ENCODE measurements at places on chromosomes 2 and 18.

DNA sequence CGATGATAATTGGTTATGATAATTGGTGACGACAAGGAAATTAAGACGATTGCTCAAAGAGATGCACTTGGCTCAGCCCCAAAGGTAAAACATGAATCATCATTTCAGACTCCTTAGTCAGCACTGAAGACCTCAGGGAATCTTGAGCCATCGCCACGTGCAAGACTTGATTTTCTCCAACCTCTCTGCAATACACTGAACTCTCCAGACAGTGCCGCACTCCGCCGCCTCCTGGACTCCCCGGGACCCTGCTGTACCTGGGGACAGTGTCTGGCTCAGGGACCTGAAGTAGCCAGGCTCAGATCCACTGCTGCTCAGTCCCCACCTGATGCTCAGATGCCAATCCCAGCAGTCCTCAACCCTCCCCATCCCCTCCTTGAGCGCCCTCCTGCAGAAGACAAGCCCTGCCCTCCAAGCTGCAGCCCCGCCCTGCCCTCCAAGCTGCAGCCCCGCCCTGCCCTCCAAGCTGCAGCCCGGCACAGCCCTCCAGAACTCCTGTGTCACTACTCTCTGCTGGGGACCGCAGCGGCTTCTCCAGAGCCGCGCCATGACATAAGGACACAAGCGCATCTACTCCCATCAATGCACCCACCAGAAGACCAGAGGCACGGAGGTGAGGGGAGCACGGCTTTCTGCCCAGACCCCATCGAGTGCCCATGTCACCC is 1.1 kb downstream of the TMEM18 start:
- peak; percentile 53 for DNase-seq

- no peak for DNase-seq
Measured at GRCh38 chr2:152611458-152612231, 105.6 kb downstream of the PRPF40A start.

DNA sequence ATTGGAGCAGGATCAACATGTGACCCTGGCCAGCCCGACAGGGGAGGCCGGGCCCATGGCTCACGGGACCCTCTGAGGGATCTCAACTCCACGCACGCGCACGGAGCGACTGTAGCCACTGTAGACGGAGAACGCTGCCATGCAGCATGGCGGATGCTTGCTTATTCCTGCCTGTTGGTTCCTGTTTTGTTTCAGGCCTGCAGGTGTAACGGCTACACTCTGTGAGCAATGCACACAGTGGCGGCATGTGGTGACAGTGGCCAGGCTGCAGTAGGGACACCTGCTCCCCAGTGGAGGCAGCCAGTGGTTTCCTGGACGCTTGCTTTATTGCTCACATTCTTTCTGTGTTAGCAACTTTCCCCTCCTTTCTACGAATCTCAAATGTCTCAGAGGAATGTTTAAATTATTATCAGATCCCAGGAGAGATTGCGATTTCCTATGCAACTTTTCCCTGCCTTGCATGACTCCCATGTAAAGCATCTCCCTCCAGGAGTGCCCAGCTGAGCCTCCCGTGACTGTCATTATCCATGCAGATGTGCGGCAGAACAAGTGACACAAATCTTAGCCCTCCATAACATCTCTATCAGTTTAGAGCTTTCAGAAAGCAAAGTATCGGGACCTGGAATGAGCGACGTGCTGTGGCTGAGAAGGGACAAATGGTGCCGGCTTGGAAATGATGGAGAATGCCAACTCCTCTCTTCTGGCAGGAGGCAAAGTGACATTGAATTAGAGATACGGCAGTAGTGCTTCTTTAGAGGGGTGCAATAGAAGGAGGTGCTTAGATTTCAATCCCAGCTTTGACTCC is 209.7 kb downstream of the ASB1 start:
- no peak for DNase-seq

DNA sequence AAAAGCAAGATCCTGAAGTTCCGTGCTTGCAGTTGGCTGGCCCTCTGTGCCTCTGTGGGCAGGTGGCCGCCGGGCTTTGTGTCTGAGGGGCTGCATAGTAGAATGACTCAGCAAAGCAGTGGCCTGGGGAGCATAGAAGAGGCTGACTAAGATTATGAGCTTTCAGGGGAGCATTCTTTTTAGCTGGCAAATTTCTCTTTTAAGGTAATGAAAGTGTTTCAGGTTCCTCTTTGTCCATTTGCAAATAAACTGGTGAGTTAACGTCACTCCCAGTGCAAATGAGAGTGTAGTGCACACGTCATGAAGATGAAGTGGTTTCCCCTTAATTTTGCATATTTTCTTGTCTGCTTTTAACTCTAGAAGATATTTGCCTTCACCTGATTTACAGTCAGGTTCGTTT is 98.6 kb downstream of the BCL2L11 start:
- DNase-seq: no peak

DNA sequence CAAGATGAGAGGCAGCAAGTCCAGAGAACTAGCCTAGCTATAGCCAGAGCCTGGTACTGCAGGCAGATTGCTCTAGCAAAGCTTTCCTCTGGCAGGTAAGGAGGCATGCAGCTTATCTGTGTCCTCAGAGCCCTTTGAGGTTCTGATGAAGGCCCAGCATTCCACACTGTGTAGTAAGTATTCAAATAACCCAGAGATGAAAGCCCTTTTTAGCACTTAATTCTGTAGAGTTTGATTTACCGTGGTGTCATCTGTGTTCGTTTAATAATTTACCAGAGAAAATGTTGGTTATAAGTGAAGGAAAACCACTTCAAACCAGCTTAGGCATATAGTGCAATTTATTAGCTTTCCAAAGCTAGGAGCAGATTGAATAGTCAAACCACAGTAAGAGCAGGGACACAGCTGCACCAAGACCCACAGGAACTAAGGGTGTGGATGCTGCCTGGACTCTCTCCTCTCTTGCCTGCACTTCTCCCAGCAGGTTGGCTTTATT is 226.6 kb downstream of the BABAM2 start:
- DNase-seq: no peak

GRCh38 chr2:8148260-8149006 is 533.4 kb upstream of the ID2 start:
- no peak for DNase-seq

DNA sequence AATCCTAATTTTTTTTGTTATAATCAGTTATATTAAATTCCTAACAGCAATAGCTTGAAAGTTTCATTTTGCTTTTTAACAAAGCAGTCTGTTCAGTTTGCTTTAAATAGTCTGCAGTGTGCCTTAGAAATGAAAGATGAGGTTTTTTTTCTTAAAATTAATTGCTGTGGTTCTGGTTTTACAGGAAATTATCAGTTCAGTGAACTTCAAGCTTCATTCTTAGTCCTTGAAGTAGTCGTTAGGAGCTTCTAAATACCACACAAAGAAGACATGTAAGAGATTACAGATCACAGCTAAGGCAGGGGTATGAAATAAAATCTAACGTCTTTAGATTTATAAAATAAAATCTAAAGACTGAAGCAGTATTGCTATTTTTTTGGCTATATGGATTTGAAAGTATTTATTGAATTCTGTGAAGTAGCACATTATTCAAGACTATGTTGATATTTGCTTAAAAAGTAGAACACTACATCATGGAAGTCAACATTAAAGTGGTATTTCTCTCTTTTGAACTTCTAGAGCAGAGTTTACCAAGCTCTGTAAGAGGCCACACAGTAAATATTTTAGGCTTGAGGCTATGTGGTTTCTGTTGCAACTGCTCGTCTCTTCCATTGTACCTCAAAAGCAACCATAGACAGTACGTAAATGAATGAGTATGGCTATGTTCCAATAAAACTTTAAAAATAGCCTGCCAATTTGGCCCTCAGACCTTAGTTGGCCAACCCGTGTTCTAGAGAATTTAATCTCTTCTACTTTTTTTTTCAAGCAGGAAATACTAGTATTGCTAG is 81.5 kb upstream of the STON1 start:
- peak; percentile 17 for DNase-seq

GRCh38 chr2:225009768-225010167 is 32.5 kb downstream of the DOCK10 start:
- DNase-seq: no peak

- DNase-seq: peak; percentile 72
Measured at GRCh38 chr2:7625392-7626138, 708.4 kb downstream of the RNF144A start.

- DNase-seq: no peak
Measured at GRCh38 chr2:28696261-28696660, 55.4 kb upstream of the PPP1CB start.

DNA sequence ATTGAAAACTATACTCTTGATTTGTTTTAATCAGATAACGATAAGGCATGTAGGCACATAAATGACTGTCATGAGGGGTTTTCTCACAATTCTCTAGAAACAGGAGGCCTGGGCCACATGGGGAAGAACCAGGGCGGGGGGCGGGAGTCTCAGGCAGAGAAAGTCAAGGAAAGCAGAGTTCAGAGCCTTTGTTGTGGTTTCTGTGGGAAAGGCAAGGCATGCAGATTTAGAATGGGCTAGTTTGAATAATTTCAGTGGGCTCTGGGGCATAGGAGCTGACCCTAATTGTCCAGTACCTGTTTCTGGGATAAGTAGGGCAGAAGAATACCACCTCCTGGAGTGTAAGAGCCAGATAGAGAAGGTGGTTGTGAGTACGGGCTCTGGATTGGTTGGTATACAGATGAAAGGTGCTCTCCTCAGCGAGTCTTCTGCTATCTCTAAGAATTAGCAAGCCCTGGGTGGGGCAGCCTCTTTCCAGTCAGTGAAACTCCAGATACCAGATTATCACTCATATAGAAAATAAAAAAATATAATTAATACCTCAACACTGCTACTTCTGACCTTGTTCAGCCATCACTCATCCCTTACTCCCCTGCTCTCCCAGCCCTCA is 41.5 kb upstream of the CYRIA start:
- no peak for DNase-seq

- DNase-seq: no peak
Measured at GRCh38 chr18:28855989-28856388, 679.1 kb upstream of the CDH2 start.

GRCh38 chr2:112662704-112663103 is 17.0 kb downstream of the SLC20A1 start:
- no peak for DNase-seq

- DNase-seq: no peak
Measured at GRCh38 chr2:9909106-9909505, 42.4 kb upstream of the GRHL1 start.

GRCh38 chr18:76447258-76447890 is 47.7 kb downstream of the ZNF516 start:
- no peak for DNase-seq

- no peak for DNase-seq
Measured at GRCh38 chr2:107633580-107634147, 193.0 kb upstream of the RGPD4 start.

- DNase-seq: no peak
Measured at GRCh38 chr2:27977731-27978312, 87.3 kb downstream of the BABAM2 start.

GRCh38 chr2:65553504-65554074 is 121.2 kb upstream of the SPRED2 start:
- DNase-seq: no peak

DNA sequence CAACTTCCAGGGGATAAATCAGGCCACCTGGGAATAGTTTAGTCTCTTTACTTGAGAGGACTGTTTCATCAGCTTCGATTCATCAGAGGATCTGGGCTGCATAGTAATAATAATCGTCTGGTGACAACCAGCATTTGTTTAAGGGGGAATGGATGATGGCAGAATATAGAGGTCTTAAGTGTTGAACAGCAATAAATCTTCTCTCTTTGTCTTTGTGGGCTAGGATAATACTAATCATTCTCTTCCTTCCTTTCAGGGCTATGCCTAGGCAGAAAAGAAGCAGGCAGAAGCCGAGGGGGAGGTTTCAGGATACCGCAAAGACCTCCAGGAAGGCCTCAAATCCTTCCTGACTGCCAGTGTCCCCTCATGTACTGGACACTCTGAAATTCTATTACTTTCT is 150.4 kb upstream of the GAREM1 start:
- no peak for DNase-seq

- no peak for DNase-seq
Measured at GRCh38 chr2:95008306-95008705, 17.2 kb upstream of the MAL start.

DNA sequence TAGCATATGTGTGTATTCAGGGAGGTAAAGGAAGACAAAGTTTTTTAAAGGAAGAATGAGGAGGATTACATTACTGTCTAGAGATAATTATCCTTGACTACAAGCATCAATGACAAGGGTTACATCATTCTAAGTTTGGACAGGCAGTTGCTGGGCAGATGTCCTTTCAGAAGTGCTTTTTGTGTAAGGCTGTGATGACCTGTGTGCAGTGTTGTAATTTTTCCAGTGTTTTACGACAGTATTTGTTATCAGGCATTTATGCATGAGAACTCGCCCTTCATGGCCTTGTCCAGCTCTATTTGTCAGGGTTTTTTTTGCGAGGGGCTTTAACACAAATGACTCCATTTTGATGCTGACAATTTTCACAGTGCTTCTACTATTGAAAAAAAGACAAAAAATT is 658.3 kb upstream of the NXPH2 start:
- DNase-seq: no peak

GRCh38 chr2:162071001-162071400 is 3.0 kb downstream of the DPP4 start:
- no peak for DNase-seq

GRCh38 chr2:176098366-176099158 is 1.0 kb upstream of the HOXD12 start:
- no peak for DNase-seq

- DNase-seq: no peak
Measured at GRCh38 chr2:166610180-166610912, 116.3 kb upstream of the SCN7A start.

All from NCI-H345 (cell line).